ENCODE measurements at places on chromosomes 12 and 14.

DNA sequence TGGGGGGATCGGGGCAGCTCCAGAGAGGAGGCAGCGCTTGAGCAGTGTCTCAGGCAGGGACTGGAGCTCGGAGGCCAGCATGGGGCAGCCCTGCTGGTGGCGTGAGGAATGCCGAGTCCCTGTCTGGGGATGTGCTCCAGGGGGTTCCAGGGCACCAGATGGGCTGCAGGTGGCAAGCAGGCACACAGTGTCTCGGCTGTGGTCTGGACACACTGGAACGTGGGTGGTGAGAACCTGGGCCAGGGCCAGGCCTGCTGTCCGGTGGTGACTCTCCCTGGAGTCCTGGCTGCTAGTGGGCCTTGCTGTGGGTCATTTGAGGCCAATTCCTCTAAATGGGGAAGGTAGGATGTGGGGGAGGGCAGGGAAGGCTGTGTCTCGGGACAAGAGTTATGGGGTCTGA is 199.4 kb upstream of the RTL1 start:
- no peak for DNase-seq

GRCh38 chr14:24665440-24665991 is 31.5 kb upstream of the GZMB start:
- DNase-seq: no peak

DNA sequence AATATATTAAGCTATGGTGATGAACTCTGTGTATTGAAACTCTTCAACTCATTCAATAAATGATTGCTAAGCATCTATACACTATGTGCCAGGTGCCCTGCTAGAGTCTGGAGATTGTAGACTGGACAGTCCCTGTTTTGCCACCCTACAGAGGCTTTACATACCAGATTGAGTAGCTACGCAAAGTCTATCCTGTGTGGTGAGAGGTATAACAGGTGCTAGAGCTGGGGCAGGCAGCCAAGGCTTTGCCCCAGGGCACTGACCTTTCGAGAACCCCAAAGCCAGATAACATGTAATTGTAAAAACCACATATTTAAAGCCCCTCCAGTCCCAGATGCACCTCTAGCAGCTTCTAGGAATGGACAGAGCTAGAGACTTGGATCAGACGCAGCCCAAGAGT is 52.8 kb downstream of the PPM1H start:
- DNase-seq: no peak

DNA sequence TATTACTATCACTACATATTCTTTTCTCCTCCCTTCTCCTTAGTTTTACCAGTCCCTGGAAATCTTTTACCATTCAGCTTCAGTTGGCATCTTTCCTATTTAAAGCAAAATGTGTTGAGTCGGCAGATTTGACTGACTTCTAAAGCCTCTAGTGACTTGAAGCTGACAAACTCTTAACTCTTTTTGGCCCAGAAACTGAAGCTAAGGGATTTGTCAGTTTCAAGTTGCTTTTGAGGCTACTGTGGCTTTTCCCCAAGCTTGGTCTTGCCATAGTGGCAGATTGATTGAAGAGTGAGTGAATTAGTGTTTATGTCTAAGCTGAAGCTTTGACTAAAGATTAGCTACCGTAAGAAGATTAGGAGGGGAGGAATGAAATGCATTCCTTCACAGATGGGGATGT is 104.0 kb downstream of the ETNK1 start:
- DNase-seq: no peak

DNA sequence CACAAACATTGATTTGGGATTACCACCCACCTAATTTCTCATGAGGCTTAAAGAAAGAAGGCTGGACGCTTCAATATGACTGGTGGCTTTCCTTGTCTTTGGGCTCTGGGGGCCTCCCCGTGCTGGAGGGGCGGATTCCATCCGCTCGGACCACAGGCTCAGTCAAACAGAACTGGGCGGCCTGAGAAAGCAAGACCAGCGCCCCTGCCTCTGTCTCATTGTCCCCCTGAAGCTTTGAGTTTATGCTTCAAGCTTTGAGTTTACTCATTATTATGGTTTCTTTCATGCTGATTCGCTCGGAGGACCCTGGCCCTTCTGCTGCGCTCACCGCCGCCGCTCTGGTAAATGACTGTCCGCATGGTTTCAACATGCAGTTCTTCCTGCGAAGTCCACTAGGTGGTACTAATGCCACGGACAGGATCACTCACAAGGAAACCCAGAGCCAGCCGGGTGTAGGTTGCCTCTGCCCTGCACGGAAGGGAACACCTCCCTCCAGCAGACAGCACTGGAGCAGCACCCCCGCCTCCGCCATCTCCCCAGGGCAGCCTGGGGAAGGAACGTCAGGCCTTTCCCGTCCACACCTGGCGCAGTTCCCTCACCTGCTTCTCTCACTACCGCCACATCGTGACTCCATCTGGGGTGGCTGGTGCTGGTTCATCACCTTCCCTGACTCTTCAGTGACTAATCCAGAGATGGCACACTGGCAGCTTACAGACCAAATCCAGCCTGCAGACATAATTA is 13.2 kb upstream of the TIGAR start:
- peak; percentile 27 for DNase-seq

DNA sequence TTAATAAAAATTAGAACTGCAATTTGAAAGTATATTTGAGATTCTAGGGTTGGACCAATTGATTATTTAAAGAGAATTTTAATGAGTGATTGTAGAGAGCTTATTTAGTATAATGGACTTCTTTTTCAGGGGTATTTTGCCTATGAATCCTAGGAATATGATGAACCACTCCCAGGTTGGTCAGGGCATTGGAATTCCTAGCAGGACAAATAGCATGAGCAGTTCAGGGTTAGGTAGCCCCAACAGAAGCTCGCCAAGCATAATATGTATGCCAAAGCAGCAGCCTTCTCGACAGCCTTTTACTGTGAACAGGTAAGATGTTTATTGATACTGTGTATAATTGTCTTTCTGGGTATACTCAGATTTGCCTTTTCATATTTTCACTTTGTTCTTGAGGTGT is 35.9 kb upstream of the KCNMB4 start:
- DNase-seq: no peak

GRCh38 chr14:93745603-93746273 is 42.5 kb downstream of the PRIMA1 start:
- DNase-seq: no peak

GRCh38 chr12:104181313-104181712 is 34.3 kb upstream of the TXNRD1 start:
- no peak for DNase-seq

- no peak for DNase-seq
Measured at GRCh38 chr12:3216726-3217682, 139.8 kb downstream of the TSPAN9 start.

GRCh38 chr14:20302042-20302755 is 3.6 kb downstream of the TTC5 start:
- DNase-seq: no peak

DNA sequence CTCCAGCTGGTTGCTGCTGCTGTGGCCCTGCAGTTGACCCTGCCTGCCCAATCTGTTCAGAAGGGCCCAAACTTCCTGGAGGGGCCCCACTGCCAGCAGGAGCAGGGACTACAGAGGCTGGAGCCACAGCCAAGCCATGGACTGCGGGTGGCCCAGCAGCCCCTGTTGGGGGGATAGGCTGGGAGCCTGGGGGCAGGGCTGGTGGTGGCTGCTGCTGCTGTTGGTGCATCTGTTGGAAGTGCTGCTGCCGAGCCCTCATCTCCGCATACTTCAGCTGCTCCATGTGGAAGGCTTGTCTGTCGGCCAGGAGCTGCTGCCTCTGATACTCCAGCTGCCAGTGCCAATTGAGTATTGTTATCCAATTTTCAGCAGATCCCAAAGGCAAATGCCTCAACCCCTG is 7.2 kb downstream of the MYL6 start:
- DNase-seq: no peak

GRCh38 chr12:110079477-110080400 is 31.4 kb upstream of the C12orf76 start:
- peak; percentile 18 for DNase-seq

DNA sequence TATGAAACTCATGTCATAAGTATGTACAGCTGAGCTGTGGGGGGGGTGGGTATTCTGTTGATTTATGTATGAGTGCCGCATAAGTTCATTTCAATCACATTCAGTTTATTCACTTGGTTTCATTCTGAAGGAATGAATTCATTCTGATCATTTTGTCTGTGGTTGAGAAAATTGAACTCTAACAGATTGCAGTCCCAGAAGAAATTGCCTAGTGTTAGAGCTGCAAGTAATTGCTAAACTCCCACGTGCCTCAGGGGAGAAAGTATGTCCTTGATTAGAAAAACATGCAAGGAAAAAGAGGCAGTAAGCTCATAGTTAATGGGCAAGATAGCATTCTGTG is 442.4 kb upstream of the MGAT4C start:
- no peak for DNase-seq

- no peak for DNase-seq
Measured at GRCh38 chr12:104026841-104027599, 23.0 kb downstream of the GLT8D2 start.

DNA sequence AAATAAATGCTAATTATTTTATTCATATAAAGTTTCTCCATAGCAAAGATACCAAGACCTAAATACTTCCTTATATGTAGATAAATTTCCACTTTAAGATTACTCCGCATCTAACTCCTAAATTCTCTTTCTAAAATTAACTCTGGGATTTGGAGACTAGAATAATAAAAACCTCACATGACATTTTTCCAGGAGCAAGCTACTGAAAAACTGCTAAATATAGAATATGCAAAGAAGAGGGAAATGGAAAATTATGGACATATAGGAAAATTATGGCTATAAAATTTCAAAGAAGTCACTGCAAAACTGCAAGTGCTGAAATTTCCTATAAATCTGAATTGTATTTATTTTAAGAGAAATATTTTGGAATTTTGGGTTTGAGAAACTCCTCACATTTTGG is 186.2 kb downstream of the DUSP6 start:
- no peak for DNase-seq

DNA sequence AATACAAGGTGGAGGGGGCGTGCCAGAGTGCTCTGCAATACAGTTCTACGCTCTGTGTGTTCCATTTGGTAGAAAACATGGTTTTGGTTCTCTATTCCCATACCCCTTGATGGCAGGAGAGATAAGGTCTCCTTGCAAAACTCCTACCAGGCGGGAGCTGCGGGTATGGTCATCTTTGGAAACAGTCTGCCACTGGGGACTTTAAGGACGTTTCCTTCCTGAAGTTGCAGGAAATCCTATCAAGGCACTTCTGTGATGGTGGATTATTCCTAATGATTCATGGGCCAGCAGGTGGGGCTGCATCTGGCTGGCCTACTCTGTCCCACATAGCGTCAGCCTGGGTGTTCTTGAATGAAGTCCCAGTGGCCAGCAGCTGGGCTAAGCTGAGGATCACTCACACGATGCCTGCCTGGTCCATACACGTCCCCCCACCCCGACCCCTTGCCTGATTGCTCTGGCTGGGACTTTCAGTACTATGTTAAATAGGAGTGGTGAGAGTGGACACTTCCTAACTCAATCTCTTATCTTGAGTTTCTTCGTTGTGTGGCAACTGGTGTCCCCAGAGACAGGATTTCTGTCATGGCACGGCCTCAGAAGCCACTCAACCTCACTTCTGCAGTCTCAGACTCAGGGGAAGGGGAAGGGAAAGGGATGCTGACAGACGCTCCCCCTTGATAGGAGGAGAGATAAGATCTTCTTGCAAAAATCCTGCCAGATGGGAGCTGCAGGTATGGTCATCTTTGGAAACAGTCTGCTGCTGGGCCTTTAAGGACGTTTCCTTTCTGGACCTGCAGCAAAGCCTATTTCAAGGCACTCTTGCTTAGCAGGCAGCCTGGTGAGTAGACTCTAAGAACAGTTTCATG is 61.0 kb upstream of the FKBP4 start:
- DNase-seq: no peak

GRCh38 chr12:51590347-51591015 is 552 bp upstream of the SCN8A start:
- DNase-seq: peak; percentile 91

GRCh38 chr12:109944561-109945359 is 44.7 kb downstream of the TCHP start:
- DNase-seq: no peak

DNA sequence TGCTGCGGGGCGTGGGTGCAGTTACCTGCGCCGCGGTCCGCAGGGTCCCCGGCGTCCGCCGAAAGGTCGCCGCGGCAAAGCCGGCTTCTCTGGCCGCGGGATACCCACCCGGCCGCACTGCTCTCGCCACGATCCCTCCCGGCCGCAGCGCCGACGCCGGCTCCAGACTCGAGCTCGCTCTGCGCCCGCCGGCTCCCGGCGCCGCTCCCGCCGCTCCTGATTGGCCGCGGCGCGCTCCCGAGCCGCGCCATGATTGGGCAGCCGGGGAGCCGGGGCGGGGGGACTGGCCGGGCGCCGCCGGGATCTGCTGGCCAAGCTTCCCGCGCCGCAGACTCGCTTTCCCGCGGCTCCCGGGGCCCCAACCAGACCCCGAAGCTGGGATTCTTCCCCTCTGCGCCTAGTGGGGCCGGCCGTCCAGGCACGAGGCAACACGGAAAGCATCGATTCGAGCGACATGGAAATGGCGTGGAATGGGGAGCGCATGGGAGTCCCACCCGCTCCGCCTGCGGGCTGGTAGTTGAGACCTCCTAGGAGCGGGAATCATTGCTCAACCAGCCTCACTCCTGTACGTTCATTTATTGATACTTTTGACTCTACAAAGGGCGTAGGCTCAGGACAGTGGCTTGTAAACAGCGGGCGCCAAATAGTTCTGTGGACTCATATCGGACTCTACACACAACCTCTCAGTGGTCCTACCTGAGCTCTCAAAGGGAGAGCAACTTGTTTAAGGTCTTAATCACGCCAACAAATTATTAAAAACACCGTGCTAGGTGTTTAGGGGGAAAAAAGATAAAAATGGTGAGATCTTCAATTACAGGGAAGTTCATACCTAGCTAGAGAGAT is 36.4 kb upstream of the STON2 start:
- DNase-seq: no peak

DNA sequence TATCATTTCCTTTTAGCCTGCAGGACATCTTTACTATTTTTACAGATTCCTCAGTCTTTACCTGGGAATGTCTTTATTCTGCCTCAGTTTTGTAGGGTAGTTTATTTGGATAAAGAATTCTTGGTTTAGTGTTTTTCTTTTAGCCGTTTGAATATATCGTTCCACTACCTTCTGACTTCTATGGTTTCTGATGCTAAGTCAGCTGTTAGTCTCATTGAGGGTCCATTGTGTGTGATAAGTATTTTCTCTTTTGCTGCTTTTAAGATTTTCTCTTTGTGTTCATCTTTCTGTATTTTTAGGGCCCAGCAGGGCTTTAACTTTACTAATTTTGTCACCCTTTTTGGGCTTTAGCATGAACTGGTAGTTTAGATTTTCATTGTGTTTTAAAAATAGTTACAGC is 113.5 kb downstream of the MNAT1 start:
- DNase-seq: no peak

- DNase-seq: no peak
Measured at GRCh38 chr12:14261861-14262260, 103.6 kb upstream of the ATF7IP start.

GRCh38 chr14:58746701-58747100 is 108.9 kb downstream of the DACT1 start:
- no peak for DNase-seq

DNA sequence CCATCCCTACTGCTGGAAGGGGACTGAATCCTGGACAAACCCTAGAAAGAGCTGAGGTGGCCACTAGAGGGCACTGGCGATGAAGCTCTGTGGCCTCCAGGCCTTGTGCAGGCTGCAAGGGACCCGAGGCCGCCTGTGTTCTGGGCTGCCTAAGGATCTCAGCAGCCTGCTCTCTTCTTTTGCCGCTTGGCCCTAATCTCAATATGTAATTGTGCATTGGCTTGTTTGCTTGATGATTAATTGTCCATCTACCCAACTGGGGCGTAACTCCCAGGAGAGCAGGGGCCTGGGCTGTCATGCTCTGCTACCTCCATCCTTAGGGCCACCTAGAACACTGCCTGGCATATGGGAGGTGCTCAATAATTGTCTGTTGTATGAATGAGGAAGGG is 73.8 kb downstream of the SYNE3 start:
- DNase-seq: peak; percentile 77
